Natural killer cell treated with Interleukin-12 subunit alpha and Interleukin-12 subunit beta and Interleukin-15 and Interleukin-18, amount 100 ng/mL, for 72 hours (primary cell): ENCODE measurements at places on chromosomes 1 and 21.

- no peak for DNase-seq
Measured at GRCh38 chr1:150225546-150225945, 10.4 kb downstream of the ANP32E start.

DNA sequence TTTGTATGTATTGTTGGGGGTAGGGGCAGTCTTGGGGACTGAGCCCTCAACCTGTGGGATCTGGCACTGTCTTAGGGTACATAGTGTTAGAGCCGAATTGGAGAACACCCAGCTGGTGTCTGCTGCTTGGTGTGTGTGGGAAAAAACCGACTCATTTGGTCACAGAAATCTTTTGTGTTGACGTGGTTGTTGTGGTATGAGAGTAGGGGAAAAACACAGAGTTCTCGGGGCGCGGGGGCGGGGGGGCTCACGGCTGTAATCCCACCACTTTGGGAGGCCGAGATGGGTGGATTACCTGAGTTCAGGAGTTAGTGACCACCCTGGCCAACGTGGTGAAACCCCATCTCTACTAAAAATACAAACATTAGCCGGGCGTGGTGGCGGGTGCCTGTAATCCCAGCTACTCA lies 15.3 kb upstream of the SRSF10 start:
- no peak for DNase-seq

DNA sequence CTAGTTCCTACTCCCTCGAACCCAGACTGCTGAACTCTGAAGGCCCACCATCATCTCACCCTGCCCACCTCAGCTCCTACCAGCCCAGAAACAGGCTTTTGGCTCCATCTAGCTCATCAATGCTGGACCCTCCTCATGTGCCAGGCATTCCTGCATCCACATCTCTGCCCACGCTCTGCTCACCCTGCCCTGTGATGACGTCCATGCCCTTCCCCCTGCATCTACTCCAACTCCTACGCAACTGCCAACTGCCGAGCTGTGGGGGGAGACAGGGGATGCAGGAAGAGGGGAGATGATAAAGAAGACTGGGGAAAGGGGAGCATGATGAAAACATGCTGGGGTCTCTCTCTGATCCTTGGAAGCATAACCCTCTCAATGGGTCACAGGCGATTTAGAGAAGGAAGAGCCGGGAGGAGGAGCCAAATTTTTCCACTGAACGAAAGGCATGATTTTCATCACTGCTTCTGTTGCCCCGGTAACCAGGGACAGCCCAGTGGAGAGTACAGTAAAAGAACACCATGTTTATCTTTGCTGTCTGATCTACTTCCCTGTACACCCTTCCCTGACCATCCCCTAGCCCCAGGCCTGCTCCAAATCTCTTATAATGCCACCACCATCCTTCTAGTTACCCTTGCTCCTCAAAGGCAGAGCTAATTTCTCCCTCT lies 44.3 kb downstream of the CD34 start:
- no peak for DNase-seq

DNA sequence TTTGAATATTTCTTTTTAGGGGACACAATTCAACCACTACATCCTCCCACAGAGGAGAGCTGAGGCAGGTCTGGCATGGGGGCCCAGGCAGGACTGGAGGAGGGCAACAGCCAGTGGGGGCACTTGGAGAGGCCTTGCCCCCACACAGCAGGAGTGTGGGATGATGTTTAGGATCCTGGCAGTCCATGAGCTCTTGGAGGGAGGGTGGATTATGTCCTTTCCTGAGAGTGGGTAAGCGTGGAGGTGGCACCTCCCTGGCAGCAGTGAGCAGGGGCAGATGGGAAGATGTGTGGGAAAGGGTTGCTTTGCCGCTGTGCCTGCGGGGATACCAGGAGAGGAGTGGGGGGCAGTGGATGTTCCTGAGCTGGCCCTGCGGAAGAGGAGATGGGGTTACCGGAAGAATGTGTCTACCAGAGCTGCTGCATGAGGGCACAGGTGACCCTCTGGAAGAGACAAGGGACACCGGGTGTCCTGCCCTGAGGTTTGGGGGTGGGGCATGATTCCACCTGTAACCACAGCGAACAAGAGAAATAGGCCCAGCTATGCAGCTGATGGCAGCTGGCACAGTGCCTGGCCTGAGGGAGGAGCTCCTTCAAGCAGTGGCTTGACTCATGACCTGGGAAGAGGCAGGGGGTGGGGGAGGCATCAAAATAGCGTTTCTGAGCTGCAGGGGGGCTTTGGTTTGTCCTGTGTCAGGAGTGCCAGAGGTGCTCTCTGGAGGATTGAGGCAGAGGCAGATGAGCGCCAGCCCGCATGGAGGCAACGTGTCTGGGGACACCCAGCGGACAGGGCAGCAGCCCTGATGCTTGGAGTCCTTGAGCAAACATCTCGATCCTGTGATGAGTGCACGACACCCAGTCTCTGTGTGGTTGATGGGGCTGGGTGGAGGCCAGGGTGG lies 123.9 kb upstream of the TMPRSS2 start:
- DNase-seq = peak; percentile 44

- no peak for DNase-seq
Measured at GRCh38 chr1:183023146-183023600, at the start of gene LAMC1. TSS of gene LAMC1 (plus strand) at chr1:183023420. CDS start at chr1:183023717, 297 bp downstream.

GRCh38 chr1:19163261-19163660 lies 46.8 kb downstream of the UBR4 start:
- no peak for DNase-seq

- no peak for DNase-seq
Measured at GRCh38 chr1:31485166-31485565, 72.2 kb downstream of the SERINC2 start.

DNA sequence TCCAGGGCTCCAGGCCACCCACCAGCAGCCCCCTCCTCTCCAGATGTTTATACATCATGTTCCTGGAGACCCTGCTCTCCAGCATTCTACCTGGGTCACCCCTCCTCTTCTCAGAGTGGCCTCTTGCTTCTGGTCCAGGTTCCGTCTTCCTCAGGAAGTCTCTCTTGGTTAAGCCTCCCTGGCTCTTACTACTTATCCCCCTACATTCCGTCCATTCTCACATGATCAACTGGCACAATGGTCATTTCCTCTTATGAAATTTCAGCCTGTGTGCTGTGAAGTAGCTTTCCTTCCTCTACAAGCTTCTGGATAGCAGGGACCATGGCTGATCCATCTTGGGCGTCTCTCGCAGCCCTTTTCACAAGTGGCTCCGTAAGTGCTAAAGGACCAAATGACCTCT lies 33.9 kb upstream of the ATP2B4 start:
- DNase-seq = no peak

GRCh38 chr21:38982096-38982495 lies 176.4 kb downstream of the ETS2 start:
- peak; percentile 23 for DNase-seq

- DNase-seq = no peak
Measured at GRCh38 chr21:34129039-34129891, 55.9 kb downstream of the MRPS6 start.
